ENCODE measurements at places on chromosomes 3 and 15.

GRCh38 chr15:99440551-99441443 is 125.0 kb upstream of the MEF2A start:
- no peak for DNase-seq

DNA sequence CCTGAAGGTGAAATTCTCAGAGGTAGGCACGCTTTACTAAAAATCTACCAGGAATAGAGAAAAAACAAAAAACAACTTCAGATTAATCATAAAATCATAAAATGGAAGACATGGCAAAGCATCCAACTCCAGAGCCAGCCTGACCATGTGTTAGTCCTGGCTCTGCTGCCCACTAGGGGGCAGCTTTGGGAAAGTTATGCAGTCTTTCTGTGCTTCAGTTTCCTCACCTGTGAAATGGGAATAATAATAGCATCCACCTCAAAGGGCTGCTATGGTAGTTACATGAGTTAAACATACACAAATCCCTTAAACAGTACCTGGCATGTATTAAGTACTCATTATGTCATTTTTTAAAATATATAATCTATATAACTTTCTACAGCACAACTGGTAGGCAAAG is 52.3 kb downstream of the WNT5A start:
- peak; percentile 10 for DNase-seq

- DNase-seq = no peak
Observed at GRCh38 chr3:142801746-142802145, 77.9 kb downstream of the TRPC1 start.

GRCh38 chr3:183489455-183490210 is 61.2 kb upstream of the MCF2L2 start:
- no peak for DNase-seq

GRCh38 chr3:71584394-71585011 is 975 bp upstream of the FOXP1 start:
- peak; percentile 58 for DNase-seq

DNA sequence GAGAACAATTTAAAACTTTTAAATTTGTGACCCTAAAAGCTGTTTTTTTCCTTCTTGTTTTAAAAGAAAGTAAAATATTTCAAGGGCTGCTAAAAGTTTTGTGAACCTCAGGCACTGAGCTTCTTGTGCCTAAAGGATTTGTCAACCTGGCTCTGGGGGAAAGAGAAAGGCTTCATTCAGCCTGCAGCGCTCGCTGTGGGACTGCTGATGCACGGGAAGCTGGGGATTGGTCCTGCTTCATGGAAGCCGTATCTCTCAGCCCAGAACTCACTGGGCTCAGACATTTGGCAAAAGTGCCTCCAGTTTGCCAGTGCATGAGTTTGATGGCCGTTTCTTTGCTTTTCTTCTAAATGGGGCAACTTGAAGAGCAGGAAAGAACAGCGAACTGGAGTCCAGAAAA is 30.8 kb downstream of the TPRG1 start:
- no peak for DNase-seq

Data from common myeloid progenitor, CD34-positive (primary cell).